ENCODE measurements at places on chromosomes 2 and 18.

- DNase-seq, result no peak
These were observed 517.0 kb downstream of the NRXN1 start for GRCh38 chr2:50514901-50515300.

DNA sequence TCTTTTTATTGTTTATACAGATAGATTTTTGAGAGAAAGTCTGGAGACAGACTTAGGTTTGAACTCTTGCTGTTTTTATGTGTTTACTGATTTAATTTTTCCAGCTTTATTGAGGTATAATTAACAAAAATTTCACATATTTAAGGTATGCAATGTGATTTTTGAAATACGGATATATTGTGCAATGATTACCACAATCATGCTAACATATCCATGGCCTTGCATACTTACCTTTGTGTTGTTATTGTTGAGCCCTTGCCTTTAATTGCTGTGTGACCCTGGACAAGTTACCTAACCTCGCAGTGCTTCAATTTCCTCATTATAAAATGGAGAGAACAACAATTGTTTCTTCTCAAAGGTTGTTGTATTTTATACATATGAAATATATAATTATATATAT is 13.9 kb upstream of the RBMS1 start:
- no peak for DNase-seq

DNA sequence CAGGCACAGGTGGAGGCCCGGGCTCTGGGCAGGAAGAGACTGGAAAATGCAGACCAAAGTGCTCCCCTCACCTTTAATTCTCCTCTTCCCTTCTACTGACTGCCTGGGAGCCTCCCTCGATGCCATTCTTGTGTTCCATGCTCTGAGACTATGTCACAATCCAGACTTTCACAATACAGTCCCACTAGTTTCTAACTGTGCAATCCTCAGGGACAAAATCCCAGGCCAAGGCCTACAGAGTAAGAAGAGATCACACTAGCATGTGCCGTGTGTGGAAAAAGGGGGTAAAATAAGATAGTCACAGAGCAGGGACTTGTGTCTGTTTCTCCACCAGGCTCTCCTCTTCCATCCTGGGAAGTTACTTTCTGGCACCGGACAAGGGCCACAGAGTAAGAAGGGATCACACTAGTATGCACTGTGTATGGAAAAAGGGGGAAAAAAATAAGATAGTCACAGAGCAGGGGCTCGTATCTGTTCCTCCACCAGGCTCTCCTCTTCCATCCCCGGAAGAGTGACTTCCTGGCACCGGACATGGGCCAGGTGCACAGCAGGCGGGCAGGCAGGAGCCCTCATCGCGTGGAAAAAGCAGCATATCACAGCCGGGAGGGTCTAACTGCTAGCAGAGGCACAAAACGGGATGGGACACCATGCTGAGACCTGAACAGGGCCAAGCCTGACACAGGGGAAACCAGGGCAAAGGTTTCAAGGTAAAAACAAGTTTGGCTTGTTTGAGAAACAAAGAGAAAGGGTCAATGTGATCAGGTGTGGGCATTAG is 9.6 kb downstream of the CYB5A start:
- no peak for DNase-seq

- DNase-seq, result peak; percentile 9
These were observed 130.0 kb downstream of the PRKCE start for GRCh38 chr2:45781464-45781811.

DNA sequence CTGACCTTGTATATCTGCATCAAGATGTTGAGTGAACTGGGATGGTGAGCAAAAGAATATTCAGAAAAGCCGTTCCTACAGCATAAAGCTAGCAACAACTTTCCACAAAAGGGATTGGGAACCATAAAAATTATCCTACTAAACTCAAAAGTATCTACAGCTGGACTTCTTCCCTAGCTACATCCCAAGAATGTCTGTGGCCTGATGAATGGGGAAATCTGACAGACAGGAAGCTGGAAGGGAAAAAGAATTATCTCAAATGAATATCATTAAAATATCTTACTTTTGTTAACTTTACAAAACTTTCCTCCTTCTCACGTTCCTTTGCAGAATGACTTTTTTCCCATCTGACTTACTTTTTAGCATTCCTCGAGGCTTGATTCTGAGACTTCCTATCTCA is 150.9 kb downstream of the PDE11A start:
- no peak for DNase-seq

DNA sequence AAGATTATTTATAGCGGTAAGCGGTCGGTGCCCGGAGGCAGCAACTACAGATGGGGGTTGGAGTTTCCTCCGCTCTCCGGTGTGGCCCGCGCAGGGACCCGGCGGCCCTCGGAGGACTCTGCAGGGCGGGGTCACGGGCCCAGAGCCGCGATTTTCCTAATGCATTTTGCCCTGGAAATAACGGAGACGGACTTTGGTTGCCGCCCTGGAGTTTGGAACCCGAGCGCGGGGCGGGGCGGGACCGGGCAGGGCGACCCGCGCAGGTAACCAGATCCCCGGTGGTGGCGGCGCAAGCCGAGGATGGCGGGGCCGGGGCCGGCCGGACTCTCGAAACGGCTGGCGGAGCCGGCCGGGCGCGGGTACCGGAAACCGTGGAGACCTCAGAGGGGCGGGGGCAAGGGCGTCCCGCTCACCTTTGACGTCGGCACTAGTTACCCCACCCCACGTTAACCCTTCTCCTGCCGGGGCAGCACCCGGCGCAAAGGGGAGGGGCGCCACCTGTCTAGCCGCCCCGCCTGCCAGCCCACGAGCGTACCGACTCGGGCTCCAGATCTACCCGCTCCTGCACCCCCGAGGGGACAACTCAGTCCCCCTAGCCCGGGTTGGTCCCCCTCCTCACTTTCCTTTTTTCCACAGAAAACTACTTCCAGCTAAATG is 2.9 kb downstream of the CYP26B1 start:
- no peak for DNase-seq

- DNase-seq, result no peak
These were observed 78.5 kb upstream of the HK2 start for GRCh38 chr2:74755386-74755785.

DNA sequence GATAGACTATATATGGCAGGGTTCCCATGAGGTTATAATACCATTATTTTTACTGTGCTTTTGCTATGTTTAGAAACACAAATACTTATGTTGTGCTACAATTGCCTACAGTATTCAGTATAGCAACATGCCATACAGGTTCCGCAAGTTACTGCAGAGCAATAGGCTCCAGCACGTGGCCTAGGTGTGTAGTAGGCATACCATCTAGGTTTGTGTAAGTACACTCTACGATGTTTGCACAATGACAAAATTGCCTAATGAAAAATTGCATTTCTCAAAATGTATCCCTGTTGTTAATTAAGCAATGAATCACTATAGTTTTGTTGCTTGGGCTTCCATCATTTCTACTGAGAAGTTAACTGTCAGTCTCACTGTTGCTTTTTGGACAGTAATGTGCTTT is 9.8 kb downstream of the CD302 start:
- no peak for DNase-seq

DNA sequence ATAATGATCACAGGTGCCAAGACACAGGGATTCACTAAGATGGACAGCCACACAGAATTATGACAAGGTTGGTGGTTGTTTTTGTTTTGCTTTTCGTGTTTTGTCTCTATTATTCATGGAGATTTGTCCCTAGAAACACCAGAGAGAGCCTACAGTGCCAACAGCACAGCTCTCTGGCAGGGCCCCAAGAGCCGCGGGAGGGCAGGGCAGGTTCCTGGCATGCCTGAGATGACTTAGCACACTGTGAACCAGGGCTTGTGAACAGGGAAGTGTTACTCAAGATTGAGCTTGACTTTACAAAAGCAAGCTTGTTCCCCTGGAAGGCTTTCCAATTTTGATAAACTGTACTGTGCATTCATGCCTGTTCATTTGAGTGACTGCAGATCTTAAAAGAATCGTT is 437.4 kb upstream of the SALL3 start:
- DNase-seq, result no peak

GRCh38 chr2:149094217-149095015 is 55.9 kb downstream of the LYPD6B start:
- DNase-seq, result no peak

GRCh38 chr2:13550285-13551231 is 833.8 kb downstream of the TRIB2 start:
- no peak for DNase-seq

DNA sequence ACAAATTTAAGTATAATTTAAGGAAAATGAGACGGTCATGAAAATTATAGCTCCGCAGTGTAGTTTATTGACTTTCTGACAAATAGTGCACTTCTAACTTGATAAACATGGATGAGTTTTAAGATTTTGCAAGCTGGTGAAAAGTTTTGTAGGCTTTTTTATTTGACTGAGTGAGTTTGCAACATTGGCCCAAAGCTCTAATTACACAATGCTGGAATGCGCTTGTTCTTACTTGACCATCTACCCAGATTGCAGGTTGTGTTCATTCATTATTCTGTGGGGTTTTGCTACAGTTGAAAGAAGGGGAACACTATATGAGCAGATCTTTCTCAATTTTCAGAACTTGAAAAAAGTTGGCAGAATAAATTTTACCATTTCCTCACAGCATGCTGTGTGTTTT is 13.5 kb downstream of the SPOPL start:
- DNase-seq, result no peak

GRCh38 chr2:233412405-233412804 is 58.1 kb downstream of the DGKD start:
- DNase-seq, result no peak

- no peak for DNase-seq
These were observed 97.4 kb upstream of the NABP1 start for GRCh38 chr2:191580581-191580980.

GRCh38 chr2:56248965-56249742 is 65.4 kb downstream of the CCDC85A start:
- DNase-seq, result no peak

- DNase-seq, result no peak
These were observed 28.4 kb downstream of the FAM228A start for GRCh38 chr2:24203029-24203786.

DNA sequence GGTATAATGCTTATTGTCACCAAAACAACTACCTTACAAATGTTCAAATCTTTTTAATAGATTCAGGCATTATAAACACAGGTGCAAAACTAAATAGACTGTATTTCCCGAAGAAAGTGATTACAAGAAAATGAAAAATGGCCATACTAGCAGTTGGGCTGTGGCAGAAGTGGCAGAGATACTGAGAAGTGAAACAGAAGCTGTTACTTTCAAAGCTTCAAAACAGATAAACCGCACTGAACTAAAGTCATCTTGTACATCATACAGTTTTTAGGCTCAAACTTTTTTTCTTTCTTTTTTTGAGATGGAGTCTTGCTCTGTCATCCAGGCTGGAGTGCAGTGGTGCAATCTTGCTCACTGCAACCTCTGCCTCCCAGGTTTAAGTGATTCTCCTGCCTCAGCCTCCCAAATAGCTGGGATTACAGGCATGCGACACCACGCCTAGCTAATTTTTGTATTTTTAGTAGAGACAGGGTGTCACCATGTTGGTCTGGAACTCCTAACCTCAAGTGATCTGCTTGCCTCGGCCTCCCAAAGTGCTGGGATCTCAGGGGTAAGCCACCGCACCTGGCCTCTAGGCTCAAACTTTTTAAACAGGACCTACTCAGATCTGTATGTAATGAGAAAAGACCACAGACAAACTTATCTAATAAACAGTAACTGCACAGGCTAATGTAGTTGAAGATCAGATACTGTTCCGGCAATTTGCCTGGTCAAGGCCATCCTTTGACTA is 77.9 kb upstream of the SATB2 start:
- DNase-seq, result no peak

DNA sequence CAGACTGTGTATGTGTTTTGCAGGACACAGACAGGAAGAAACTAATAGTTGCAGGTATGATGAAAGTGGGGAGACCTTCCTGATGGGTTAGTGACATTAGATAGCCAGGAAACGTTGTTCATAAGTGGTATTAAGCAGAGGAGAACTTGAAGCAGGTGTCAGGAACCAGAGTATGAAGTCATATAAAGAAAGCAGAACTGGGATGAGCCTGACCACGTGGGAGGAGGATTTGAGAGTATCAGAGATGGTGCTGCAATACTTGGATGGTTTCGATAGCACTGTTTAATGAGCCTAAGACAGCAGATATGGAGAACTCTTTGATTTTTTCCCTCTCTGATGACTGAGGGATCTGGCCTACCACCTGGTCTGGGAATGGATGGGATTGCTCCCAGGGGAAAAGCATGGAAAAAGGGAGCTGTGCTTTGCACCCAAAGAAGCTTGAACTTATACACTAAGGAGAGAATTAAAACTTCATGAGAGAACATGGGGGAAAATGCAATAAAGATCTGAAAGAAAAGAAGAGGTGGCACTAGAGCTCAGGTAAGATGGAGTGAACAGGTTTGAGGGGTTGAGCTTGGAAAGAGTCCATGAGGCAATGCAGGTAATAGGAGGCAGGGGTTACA is 226.0 kb upstream of the LRRTM1 start:
- no peak for DNase-seq

GRCh38 chr2:9473985-9474360 is 378 bp upstream of the IAH1 start:
- DNase-seq, result peak; percentile 23

DNA sequence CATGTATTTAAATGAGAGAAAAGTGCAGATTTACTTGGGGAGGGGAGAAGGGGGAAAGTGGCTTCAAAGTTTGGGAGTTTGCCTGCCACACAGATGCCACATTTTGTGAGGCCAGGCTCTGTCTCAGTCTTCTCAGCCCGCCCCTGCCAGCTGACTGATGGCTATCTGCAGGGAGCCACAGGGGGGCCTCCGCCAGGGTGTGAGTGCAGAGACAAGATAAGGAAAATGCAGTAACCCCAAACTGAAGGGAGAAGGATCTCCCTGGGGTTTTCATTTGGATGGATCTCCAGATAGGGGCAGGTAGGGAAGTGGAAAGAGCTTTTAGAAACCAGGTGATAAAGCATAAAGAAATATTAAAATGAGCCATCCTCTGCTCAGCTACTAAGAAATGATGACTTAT is 128.8 kb downstream of the ZNF521 start:
- no peak for DNase-seq
